ENCODE measurements at places on chromosomes 1 and 21.

DNA sequence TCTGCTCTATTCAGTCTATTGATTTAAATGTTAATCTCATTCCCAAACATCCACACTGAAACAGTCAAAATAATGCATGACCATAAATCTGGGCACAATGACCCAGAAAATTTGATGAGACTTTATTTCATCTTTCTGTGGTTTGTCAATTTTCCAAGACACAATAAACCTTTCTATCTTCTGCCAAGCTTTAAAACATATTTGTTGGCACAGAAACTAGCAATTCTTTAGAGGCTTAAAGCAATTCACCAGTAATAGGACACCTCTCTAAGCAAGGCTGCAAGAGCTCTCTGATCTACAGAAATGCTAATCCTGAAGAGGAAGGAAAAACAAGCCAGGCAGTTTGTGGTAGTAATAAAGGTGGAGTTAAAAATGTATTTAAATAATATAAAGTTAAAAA is 113.7 kb downstream of the FCRL5 start:
- DNase-seq, result no peak

- DNase-seq, result no peak
These were observed 193.2 kb upstream of the PLXNA2 start for GRCh38 chr1:208437401-208437800.

GRCh38 chr1:243763806-243764205 is 86.2 kb downstream of the AKT3 start:
- no peak for DNase-seq

DNA sequence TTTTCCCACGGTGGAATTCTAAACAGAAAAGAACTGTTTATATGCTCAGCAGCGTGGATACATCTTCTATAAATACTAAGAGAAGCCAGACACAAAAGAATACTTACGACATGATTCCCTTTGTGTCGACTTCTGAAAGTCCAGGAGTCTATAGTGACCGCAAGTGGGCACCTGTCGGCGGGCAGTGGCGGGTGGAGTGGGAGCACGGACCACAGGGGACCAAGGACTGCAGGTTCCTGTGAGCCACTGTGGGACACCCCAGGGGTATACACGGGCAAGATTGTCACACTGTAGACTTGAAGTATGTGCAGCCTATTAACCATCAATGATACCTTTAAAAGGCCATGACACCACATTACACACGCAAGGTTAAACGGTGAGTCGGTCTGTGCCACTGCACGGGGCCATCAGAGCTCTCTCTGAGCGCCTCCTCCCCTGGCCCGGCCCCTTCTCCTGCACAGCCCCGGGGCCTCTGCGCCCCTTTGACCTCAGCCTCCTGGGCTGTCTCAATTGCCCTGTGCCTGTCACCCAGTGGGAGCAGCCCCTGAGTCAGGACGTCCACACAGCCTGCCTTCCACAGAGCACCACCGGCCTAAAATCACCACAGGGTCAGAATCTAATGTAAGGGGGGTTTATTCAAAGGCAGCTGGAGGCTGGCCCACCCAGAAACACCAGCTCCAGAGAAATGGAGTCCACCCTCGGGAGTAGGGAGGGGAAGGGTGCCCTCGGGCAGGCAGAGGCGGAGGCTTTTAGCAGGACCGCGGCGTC is 90.0 kb upstream of the COL6A1 start:
- no peak for DNase-seq

DNA sequence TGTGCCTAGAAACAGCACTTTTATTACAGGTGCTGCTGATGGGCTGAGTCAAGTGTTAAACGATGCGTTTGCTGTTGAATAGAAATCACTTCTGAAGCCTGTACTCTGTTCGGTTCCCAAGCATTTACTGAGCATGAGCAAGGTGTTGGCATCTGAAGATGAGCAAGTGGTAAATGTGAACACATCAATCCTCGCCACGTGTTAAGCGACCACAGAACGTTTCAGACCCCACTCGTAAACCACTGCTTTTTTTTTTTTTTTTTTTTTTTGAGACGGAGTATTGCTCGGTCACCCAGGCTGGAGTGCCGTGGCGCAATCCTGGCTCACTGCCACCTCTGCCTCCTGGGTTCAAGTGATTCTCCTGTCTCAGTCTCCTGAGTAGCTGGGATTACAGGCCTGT is 241.2 kb downstream of the SETD4 start:
- DNase-seq, result no peak

GRCh38 chr1:63547621-63548294 is 24.4 kb downstream of the EFCAB7 start:
- DNase-seq, result no peak

DNA sequence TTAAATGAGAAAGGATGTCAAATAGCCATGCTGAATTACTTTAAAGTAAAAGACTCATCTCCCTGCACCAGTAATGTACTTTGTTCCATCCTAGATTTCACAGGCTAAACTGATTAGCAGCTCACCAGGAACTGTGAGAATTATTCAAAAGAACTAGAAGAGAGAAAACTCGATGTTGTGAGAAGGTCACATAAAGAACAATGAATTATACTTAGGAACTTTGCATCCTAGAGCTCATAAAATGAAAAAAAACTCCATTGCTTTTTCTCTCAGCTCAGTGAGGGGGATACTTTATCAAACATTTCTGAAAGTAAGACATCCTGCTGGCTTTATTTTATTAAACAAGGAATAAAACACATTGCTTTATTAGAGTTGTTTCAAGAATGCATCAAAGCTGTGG is 278.5 kb downstream of the MRPL39 start:
- no peak for DNase-seq

- DNase-seq, result no peak
These were observed 237.9 kb downstream of the FOXD2 start for GRCh38 chr1:47675721-47676120.

DNA sequence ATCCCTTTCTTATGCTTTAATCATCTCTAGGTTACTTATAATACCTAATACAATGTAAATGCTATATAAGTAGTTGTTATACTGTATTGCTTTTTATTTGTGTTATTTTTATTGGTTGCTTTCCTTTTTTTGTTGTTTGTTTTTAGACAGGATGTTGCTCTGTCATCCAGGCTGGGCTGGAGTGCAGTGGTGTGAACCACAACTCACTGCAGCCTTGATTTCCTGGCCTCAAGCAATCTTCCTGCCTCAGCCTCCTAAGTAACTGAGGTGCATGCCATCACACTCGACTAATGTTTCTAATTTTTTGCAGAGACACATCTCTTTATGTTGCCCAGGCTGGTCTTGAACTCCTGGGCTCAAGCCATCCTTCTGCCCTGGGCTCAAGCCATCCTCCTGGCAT is 26.9 kb downstream of the KRTAP19-8 start:
- no peak for DNase-seq

DNA sequence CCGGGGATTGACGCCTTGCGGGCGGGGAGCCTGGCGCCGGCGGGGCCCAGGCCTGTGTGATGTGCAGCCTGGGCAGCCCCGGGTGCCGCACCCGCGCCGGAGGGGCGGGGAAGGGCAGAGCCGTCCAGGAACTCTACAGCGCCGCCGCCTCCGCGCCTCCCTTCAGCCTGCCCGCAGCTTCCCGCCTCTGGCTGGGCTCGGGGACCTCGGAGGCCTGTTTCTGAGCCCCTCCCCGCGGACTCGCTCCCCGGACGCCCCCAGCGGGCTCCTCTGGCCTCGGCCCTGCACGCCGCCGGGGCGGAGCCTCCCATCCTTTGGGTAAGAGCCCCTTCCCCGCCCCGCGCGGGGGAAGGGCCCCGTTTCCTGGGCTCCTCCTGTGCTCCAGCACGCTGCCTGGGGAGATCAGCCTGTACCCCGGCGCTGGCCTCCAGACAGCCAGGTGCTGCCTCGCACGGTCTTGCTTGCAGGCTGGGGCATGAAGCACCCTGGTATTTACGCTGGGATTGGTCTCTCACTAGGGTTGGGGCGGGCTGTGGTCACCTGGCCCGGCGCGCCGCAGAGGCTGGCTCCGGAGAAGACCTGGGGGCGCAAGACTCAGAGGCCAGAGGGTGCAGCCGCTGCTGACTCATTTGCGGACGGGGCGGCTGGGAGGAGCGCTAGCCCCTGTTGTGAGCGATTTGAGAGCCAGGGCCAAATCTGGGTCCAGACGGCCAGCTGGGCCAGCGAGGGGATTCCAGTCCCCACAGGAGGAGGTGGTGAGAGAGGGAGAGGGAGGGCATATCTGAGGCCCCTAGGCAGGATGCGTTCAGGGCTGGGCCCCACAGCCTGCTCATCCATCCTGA is 5.7 kb upstream of the ACOT11 start:
- peak; percentile 81 for DNase-seq

- DNase-seq, result peak; percentile 37
These were observed 29.3 kb downstream of the GPR157 start for GRCh38 chr1:9099555-9099954.

Data from HepG2 (cell line).